ENCODE measurements at places on chromosomes 1 and 21.

DNA sequence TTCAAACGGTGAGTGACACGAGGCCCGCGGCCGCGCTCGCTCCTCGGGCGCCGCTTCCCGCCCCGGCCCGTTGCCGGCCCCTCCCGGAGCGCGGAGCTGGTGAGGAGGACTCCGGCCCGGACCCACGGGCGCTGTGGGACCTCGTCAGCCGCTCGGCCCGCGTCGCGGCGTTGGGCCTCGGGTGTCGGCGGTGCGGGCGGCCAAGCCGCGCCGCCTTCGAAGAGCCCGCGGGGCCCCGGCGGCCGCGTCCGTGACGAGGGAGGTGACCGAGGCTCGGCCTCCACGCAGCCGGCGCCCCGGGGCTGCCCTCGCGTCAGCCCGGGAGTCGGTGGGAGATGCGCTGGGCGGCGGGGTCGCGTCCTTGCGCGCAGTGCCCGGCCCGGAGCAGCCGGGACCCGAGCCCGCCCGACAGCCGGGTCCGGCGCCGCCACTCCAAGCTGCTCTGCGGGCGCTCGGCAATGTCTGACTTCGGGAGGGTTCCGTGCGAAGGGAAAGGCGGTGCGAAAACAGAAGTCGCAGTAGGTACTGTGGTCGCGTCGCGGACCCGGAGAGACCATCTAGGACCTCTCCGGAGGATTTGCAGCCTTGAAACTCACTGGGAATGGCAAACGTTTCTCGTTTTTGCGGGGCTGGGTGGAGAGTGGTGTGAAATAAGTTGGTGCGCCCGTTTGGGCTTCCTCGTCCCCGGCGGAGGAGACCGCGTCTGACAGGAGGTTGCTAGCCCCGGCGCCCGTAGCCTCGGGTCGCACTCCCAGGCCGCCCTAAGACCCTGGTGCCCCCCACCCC, 829 bp downstream of the SPEN start:
- DNase-seq, result peak; percentile 26

DNA sequence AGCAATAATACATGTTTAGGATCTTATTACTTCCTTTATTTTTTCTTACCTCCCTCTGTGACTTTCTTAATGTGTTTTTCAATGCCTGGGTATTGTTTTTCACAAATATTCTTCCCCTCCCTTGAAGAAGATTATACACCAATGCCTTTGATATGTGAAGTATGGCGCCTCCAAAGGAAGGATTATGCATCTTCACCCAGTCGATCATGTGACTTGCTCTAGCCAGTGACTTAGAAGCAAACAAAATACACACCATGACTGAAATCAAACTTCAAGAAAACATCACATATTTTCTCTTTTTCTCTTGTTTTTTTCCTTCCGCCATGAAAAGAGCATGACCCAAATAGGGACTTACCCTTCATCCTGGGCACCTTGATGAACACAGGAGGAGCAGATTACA, 297.1 kb downstream of the NCAM2 start:
- DNase-seq, result no peak

DNA sequence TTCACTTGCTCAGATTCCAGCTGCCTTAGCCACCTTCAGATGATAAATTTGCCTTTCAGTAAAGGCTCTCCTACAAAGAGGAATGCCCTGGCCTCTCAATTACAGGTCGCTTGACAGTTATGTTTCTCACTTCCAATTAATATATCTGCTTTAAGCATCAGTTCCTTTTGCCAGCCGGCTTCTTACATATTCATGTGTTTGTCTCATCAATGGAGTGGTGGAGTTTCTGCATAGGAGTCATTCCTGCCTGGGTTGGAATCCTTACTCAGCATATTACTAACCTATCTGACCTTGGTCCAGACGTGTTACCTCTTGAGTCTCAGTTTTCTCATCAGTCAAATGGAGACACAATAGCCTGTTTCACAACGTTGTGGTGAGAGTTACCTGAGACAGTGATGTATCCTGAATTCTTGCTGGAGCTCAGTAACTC, 9.4 kb upstream of the SESN2 start:
- DNase-seq, result no peak

DNA sequence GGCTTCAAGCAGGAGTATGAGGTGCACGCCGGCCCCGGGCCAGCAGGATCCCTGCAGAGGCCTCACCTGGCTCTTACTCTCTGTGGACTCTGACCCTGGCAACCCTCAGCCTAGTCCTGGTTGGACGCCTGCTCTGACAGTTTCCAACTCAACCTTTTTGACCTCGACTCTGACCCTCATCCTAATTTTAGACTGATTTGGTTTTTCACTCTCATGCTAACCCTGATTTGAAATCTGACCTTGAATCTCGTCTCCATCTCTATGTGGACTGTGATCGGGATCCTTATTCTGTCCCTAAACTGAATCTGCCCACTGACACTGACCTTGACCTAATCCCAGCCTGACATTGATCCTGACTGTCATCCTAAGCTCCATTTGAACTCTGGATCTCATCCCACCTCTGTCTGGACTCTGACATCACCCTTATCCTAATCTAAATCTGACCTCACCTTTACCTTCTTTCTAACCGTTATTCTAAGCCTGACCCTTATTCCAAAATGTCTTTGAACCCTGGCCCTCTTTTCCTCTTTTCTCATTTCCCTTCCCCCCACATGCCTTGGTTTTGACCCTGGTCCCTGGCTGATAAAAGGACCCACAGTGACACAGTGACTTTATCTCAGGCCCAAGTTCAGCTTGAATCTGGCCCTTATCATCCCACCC, 67.8 kb downstream of the PTPRU start:
- no peak for DNase-seq

GRCh38 chr1:168654198-168654915, 74.6 kb downstream of the DPT start:
- no peak for DNase-seq

DNA sequence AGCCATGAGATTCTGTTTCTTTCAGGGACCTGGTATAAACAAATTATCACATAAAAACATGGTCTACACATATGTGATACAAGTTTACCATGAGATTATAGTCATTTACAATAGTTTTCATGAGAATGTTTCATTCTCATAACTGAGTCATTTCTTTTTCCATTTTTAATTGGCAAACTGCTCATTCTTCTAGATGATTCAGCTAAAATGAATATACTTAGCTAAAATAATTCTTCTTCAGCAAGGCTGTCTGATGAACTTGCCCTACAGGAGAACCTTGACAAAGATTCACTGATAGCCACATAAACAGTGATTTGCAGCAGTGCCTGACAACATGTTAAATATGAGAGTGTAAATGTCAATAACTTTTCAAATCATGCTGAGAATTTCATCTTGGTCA, 253.2 kb downstream of the FMN2 start:
- DNase-seq, result no peak

DNA sequence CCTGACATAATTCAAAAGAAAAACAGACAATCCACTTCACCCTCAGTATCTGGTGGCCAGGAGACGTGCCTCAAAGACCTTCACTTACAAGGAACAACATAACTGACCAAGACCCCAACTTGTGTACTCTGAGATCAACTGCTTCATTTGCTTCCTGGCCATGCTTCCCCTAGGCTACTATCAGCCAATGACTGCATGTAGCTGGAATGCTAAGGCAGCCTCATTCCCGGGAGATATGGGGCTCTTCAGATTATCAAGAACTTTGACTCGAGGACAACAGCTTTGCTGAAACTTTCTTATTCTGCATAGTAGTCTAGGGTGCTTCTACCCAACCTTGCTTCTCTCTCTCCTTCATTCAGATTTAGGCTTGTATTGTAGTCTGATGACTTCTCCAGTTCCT, 11.7 kb upstream of the UCK2 start:
- no peak for DNase-seq

DNA sequence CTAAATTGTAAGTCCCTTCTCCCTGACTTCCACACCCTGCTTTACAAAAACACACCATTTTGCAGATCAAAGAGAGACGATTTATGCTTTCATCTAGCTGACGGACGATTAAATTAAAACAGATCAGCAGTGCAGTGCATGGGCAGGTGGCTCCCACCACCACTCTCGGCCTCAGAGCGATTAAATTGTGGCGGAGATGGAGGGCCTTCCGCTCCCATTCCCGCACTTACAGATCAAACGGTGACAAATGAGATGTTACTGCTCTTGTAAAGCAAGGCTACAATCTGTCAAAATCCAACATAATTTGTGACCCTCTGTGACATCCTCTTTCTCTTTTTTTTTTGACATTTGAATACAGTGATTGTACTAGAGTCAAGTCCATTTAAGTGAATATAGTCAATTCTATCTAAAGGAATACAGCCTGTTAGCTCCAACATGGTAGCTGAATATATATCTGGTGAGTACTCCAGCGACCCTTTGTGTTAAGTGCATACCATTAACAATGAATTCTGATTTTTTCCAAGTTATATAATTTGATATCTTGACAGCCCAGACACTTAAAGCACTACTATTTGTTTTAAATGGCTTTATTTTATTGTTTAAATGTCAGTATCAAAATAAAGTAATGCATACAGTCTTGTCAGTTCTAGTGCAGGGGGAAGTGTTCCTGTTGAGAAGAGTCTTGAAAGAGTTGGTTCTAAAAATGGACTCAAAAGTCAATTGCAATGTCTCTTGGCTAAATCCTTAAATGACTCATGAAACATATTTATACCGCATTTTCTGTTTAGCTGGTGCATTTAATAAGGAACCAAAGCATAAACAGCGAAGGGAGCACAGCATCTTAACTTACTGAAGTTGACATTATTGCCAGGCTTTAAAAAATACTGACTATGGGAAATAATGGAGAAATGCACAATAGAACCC, 109.0 kb downstream of the ESRRG start:
- no peak for DNase-seq

DNA sequence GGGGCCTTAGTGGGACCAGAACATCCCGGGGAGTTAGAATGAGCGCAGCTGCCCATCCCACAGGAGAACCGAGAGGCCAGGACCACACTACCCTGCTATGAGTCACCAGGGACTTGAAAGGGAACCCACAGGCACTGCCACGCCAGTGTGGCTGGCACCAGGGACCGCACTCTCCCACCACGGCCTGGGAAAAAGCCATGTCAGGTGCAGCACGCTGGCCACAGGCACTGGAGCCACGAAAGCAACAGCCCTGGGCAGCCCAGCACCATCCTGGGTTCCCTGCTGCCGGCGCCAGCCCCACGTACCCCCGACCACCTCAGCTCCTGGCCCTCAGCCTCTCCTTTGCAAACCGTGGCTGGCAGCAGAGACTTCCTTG, 14.1 kb upstream of the TMEM240 start:
- DNase-seq, result no peak

- DNase-seq, result no peak
Measured at GRCh38 chr1:10149231-10149630, 61.1 kb upstream of the KIF1B start.

GRCh38 chr1:158485455-158485854, 13.4 kb downstream of the OR10R2 start:
- no peak for DNase-seq

DNA sequence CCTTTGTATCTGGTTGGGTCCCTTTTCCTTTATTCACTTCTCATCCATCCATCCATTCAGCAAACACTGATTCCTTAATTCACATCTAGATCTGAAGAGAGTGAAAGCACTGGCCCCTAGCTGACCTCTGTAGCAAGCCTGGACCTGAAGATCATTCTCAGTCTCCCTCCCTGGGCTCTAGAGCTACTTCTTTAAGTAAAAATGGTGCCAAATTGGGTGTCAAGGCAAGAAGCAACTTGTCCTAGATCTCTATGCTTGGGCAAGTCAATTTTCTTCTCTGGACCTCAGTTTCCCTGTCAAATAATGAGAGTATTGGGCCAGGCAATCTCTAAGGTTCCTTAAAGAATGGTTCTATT, 36.1 kb downstream of the PLXNA2 start:
- no peak for DNase-seq

DNA sequence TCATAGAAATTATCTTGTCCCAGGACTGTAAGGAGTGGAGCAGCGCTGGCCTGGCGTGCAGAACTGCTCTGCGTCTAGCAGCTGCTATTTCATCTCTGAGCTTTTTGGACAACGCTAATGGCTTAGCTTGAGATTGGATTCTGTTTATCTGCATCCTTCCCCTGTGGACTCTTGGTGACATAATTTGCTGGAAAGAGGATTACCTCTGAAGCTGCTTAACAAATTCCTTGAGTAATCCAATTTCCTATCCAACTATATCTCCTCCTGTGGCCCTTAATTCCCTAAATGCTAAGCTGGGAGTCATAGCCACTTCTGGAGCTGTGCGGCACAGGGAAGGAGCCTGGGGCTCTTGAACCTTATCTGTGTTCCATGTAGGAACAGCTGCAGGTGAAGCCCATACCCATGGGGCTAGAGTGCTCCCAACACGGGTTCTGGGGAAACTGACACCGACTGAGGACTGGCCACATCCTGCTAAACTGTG, 43.2 kb downstream of the IL6R start:
- DNase-seq, result no peak

GRCh38 chr1:164228928-164229327, 330.1 kb upstream of the PBX1 start:
- DNase-seq, result no peak

GRCh38 chr1:6241887-6242740, 1.9 kb upstream of the HES3 start:
- DNase-seq, result no peak

DNA sequence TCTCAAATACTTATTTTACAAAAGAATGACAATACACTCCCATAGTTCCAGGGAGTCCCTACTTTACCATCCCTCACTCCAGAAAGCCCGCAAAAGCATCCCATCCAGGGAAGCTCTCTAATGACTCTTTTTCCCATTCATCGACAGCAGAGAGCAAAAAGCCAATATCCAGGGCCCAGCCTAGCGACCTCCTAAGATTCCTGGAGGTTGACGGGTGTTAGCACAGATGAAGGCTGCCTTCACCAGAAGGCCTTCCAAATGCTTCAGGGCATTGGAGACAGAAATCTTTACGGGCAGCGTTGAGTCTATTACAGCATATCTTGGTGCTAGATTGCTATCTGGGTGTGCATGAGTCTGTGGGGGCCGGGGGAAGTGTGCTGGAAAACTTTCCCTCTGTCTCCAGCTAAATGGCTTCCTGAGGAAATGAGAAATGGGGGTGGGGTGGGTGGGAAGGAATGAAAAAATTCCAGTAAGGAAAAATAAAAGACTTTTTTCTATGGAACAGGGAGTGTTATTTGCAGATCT, 136.6 kb downstream of the PROX1 start:
- no peak for DNase-seq

- DNase-seq, result no peak
Measured at GRCh38 chr1:46798810-46799209, at the start of gene CYP4B1. Gene CYP4B1 (plus strand): TSS chr1:46799046. CDS start chr1:46799082, 36 bp downstream.
